ENCODE measurements at places on chromosomes 3 and 15.

GRCh38 chr15:60424006-60424405 lies 26.2 kb upstream of the ANXA2 start:
- DNase-seq = no peak

DNA sequence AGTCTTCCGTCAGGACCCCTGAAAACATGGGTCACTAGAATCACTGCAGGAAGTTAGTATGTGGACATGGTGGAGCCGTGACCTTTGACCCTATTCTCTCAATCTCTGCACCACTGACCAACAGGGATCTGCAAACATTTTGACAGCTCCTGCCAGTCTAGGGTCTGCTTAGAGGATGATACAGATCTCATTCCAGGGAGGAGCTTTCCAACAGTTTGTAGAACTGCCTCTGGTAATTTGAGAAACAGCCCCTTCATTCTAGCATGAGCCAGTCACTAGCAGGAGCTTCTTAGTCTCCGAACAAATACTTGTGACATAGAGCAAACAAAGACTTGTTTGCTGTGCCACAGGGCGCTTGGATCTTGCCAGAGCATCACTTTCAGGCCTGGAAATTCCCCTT lies 270.3 kb upstream of the CFAP20DC start:
- DNase-seq = no peak

DNA sequence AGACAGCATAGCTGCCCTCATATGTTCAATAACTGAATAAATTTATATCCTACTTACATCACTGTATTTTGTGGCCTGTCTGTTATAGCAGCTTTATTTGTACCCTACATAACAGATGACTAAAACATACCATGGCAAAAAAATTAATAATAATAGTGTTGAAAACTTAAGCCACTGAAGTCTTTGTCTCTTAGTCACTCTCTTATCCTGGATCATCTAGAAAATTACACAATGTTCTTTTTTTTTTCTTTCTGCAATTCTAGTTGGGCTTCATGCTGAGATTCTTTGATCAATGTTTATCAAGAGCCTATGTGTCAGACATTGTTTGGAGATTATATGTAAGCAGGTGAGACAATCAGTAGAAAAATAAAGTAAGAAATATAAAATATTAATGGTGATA lies 519.3 kb upstream of the ARPP21 start:
- DNase-seq = no peak

- DNase-seq = peak; percentile 15
Observed at GRCh38 chr3:42756681-42757213, 16.3 kb downstream of the CCDC13 start.

DNA sequence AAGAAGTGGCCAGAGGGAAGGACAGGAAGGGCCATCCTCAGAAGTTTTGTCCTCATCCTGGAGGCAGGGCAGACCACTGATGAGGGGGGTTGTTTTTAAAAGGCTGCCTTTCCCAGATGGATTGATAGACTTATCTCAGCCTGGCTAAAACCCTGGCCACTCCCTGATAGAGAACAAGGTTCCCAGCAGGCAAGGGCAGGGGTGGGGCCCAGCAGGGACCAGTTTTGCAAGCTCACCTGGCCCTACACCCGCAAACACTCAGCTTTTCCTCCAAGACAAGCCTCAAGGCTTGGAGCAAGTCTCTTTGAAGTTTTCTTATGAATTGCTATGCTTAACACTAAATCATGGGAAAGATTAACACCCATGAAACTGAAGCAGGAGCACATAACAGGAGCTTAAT lies 9.1 kb downstream of the LIPC start:
- peak; percentile 43 for DNase-seq

DNA sequence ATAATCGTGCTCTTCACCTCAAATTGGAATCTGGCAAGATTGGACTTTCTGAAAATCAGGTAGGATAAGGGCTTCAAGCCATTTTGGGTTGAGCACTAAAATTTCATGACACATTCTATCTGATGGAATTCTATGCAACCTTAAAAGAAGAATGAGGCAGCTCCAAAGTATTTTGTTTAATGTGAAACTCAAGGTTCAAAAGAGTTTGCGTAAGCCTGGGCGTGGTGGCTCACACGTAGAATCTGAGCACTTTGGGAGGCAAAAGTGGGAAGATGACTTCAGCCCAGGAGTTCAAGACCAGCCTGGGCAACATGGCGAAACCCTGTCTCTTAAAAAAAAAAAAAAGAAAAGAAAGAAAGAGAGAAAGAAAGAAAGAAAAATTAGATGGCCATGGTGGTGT lies 3.6 kb upstream of the PLA1A start:
- no peak for DNase-seq

- DNase-seq = no peak
Observed at GRCh38 chr3:54138937-54139547, 16.7 kb downstream of the CACNA2D3 start.

GRCh38 chr3:59313365-59313764 lies 263.5 kb upstream of the CFAP20DC start:
- DNase-seq = peak; percentile 59

All from activated CD8-positive, alpha-beta memory T cell treated with anti-CD3 and anti-CD28 coated beads, Interleukin-2, amount 50 U/mL, for 48 hours (primary cell).